ENCODE measurements at places on chromosomes 3 and 15. TPM values are rescaled to one million over a fixed set of nuclear protein-coding genes. Genes with fewer than 3 reads are reported as not detected.

DNA sequence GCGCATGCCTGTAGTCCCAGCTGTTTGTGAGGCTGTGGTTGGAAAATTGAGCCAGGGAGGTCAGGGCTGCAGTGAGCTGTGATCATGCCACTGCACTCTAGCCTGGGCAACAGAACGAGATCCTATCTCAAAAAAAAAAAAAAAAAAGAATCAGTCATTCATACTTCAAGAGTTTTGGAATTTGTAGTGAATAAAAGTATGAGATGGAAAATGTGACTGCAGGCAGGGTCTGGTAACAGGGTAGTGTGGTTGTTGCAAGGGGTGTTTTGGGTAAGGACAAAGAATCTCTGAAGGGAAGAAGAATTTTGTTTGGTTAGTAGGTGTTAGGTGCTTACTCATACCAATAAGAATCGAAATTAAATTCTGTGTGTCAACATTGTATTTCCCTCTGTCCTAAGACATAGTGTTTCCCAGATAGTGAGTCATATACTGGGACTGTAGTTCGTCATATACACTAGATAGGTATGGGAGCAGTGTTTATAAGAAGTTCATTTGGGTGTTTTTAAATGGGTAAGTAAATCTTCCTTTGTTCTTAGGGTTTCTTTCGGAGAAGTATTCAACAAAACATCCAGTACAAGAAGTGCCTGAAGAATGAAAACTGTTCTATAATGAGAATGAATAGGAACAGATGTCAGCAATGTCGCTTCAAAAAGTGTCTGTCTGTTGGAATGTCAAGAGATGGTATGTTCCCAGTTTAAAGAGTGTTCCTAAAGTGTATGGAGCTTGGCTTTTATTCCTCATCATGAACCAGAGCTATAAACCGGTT lies 14.2 kb downstream of the NR1D2 start:
- no peak for DNase-seq

DNA sequence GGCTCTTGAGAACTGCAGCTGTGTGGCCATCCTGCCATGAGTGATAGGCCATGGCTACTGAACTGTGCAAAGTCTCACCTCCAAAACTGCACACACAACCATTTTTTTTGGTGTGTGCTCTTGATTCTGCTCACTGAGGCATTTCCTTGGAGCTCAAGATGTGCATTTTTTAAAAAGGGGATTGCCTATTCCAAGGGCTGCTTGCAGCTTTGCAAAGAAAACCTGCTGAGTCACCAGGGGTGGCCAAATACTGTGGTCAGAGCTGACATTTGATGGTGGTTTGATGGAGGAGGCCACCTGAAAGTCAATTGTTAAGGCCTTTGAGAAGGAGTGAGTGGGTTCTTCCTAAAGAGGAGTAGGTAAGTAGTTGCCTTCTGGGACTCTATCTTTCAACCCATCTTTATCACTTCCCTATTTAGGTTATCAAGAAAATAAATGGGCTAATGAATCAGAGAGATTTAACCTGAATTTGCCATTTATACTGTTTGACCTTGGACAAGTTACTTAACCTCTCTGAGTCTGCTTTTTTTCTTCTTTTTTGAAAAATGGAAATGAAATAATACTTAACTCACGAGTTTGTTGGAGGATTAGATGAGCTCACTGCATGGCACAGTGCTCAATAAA lies 87.9 kb downstream of the CHST2 start:
- DNase-seq: peak; percentile 33

DNA sequence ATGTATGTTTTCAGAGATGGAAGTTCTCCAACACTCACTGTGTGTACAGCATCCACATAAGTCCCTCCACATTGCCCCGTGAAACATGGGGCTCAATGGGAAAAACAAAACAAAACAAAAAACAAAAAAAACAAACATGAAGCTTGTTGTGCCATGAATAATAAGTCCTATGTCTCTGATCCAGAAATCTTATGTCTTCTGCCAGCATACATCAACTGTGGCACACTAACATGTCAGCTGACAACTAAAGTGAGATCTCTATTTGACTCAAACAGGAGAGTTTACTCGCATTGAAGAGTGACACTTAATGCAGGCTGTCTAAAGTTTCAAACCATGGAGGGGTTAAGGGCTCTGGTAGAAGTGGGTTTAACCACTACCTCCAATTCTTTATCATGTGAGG lies 180.2 kb upstream of the ROBO1 start:
- no peak for DNase-seq

SRP14 gene
- 571 TPM for polyA plus RNA-seq

DNA sequence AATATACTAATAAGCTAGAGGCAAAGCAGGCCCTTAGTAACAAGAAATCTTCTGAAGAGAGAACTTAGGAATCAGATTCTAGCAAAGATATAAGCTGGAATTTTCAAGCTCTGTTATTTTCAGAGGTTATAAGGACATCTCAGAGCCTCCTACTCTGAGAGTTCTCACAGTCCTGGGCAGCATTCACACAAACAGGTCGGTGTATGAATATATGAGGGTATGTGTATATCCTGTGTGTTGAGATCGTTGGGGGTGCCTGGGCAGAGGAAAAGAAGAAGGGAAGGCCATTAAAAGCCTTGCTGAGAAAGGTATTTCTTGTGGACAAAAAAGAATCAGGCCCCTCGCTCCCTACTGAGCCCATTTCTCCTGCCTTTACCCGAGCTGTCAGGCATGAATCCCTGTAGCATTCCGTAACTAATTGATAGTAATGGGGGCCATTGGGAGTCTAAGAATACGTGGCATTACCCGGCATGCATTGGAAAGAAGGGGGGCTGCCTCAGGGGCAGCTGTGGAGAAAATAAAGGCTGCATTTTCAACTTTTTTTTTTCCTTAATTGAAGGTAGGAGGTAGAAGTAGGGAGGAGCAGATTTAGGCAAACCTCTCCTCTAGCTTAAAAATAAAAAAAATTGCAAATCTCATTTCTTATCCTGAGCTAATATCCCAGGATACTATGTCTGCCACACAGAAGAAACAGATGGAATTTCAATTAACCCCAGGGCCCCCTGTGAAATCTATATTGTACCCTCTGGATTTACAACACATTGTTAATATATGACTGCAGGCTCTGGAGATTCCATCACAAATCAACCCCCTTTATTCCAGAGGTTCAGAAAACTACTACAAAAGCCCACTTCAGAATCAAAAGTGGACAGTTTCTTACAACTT lies 103.8 kb downstream of the GTPBP8 start:
- DNase-seq: no peak

DNA sequence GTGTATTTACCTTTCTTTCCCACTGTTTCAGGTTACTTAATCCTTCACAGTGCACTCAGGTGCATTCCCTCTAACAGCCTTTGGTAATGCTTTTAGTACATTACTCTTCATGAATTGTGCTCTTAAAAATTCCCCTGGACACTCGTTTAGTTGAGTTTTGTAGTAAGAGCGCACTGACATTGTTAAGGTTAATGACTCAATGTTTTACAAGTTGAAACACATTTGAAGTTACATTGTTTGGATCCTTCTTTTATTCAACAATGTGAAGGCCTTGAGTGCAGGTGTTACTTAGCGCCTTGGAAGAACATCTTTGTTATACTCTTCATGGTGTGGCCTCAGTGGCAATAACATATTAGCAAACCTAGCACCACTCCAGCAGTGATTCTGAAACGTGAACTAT lies 739.6 kb downstream of the NAALADL2 start:
- DNase-seq: no peak

ADAMTS9 gene
- polyA plus RNA-seq: 178 TPM

DNA sequence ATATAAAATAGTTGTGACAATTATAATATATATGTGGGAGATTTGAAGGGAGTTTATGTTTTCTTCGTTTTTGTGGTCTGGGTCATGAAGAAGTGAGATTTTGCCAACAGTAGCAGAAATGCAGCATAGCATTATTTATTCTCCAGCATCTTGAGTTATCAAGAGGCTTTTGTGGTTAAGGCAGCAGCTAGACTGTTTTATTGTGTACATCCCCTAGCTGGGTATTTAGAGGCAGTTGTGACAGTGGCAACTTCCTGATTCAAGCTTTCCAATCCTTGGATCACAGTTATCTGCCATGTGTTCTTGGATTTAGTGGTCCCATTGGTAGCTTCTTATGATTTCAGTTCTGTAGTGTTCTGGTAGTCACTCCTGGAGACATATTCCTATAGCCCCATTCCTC lies 29.0 kb downstream of the ARIH1 start:
- no peak for DNase-seq

DNA sequence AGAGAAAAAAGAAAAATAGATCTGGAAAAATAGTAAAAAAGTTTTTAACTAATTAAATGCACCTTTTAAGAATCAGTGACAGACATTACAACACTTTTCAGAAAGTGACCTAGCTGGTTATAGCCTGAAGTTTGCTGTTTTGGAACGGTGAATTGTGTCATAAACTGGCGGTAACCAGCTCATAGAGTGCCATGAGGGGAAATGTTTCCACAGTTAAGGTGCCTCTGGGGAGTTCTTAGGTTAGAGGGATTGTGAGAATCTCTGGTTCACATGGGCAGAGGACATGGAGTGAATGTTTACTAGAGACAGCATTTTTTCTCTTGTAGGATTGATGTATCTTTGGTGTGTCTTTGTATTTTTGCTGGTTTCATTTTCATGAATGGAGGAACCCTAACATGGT lies 2.8 kb downstream of the TBC1D23 start:
- DNase-seq: no peak

NEO1 gene
- polyA plus RNA-seq: 127 TPM

ADAMTSL3 gene
- polyA plus RNA-seq: 4.0 TPM

All from right renal pelvis (tissue), 4 donors.